Renal pelvis (tissue), 12 donors: ENCODE measurements at places on chromosomes 16 and 17. TPM values are rescaled to one million over a fixed set of nuclear protein-coding genes. Genes with fewer than 3 reads are reported as not detected.

Gene NLE1
- 19.8 TPM for polyA plus RNA-seq

Gene DBNDD1
- 15.2 TPM for polyA plus RNA-seq

Gene FNDC8
- 0.32 TPM for polyA plus RNA-seq

Gene CASKIN1
- polyA plus RNA-seq, result 1.8 TPM

Gene SECTM1
- polyA plus RNA-seq, result 1.6 TPM

Gene KRTAP9-1
- not detected for polyA plus RNA-seq

DNA sequence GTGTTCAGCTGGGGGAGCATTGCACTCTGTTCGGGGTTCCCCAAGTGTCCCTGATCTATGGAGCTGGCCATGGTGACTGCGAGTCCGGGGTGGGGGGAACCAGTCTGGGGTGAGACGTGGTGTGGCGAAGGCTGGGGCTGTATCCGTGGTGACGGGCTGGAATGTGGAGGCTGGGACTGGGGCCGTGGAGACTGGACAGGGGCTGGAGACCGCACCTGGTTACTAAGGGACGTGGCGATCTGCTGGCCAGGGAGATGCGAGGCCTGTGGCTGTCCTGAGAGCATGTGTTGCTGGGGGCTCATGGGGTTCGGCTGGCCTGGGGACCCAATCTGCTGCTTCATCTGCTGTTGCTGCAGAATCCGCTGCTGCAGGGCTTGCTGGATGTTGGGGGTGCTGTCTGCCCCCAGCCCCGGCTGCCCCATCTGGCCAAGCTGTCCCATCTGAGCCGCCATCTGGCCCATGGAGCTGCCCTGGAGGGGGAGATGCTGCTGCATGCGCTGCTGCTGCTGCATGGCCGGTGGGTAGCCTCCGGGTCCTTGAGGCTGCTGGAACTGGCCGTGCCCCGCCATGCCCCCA lies 10.6 kb upstream of the TRAP1 start:
- no peak for DNase-seq

GRCh38 chr17:20077978-20078685 lies 69.0 kb downstream of the SPECC1 start:
- DNase-seq, result no peak

DNA sequence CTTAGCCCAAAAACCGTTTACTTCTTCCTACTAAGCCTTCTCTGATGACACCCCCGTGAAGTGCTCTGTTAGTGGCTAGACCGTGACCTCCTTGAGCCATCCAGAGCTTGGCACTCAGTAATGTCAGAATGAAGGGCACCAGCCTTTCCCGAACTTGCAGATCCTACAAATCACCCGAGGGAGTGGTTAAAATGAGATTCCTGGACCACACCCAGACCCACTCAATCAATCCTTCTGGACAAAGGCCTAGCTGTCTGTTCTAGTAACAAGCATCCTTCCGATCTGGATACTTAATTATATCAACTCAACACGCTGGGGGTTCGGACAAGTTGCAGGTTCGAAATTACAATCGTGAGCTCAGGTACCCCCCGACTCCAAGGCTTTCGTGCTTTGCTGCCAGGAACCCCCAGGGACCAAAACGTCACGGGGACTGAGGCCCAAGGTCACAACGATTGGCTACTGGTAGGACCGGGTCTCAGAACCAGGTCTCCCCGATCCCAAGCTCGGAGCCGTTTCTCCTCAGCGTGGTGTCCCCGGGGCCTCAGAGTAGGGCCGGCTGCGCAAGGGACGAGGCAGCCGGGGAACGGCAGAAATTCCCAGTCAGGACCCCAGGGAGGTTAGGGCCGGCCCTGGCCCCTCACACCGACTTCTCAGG lies 527 bp downstream of the CIAPIN1 start:
- DNase-seq, result no peak

DNA sequence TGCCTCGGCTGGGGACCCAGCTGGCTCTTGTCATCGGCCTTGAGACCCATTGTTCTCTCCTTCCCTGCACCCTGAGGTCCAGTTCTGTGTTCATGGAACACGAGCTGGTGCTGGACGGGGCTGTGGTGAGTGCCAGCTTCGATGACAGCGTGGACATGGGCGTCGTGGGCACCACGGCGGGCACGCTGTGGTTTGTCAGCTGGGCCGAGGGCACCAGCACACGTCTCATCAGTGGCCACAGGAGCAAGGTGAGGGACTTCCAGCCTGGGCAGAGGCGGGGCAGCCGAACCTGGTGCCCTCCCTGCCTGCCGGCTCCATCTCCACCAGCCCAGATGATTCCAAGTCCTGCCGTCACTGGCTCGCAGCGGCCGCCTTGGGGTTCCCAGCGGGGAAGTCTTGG lies 5.3 kb upstream of the RHOT2 start:
- DNase-seq, result no peak

DNA sequence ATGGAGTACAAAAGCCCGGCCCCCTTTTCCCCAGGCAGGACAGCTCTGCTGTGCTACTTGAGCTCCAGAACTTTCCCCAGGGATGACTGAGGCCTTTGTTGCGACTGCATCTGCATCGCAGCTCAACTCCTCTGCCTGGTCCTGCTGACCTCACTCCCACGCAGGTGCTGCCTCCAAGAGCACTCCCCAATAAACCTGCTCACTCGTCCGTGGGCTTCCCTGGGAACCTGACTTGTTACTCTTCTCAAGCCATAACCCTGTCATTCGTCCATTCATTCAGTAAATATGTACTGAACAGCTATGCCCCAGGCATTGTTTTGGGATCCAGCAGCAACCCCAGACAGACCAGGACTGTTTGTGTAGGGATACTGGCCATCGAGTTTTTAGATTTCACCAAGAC lies 11.6 kb upstream of the RMI2 start:
- DNase-seq, result peak; percentile 80

DNA sequence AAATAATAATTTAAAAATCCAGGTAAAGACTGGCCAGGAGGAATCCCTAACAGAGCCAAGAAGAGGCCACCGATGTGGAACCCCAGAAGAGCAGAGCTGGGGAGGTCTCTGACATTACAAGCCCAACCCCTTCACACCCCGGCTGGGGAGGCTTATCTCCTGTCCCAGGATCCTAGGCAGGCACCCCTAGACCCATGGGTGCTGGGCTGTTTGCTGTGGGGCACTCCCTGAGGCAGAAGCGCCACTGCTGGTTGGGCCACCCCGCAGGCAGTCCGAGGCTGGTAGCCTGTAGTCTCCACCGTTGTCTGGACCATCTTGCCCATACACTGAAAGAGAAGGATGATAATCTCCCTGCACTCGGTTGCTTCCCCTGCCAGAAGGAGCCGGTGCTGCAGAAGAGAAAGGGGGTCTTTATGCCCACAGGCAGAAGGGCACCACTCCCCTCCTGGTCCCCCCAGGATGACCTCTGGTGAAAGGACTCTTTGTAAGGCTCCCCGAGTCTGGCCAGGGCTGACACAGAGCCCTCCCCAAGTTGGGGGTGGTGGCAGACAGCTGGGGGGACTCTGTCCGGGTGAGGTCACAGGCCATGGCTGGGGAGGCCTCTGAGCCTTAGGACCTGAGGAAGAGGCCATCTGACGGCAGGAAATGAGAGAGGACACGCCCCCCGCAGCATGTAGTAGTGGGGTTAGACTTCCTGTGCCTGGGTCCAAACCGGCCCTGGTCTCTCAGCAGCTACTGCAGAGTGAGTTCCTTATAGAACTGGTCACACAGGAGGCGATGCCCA lies 34.2 kb downstream of the CFAP20 start:
- DNase-seq, result no peak

GRCh38 chr17:18966831-18967624 lies 15.1 kb downstream of the SLC5A10 start:
- peak; percentile 64 for DNase-seq

DNA sequence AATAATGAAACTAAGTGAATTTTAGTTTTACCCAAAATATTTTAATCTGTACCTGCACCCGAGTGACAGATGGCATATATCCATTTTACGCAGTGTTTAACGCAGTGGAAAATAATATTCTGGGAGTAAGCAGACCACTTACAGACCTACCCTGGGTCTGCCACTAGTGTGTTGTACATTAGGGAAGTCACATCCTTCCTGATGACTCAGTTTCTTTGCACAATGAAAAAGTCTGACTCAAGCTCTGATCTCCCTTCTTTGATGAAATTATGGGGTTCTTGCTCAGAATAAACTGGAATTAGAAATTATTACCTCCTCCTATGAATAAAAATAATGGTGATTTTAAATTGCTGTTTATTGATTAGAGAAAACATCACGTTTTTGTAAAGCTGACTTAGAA lies 123.2 kb upstream of the AXIN2 start:
- no peak for DNase-seq

DNA sequence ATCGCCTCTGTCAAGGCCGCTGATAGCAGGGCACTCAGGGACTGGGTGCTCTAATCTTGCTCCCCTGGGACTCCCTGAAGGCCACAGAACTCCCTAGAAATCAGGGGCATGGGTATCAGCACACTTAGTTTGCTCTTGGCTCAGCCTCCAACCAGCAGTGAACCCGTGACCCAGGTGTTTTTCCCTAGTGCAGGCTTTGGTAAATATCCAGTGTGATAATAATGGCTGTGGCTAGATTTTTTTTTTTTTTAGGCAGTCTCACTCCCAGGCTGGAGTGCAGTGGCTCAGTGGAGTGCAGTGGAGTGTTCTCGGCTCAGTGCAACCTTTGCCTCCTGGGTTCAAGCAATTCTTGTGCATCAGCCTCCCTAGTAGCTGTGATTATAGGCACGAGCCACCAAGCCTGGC lies 10.3 kb downstream of the NUPR1 start:
- no peak for DNase-seq

- DNase-seq, result no peak
Observed at GRCh38 chr17:76188213-76189016, 47.4 kb upstream of the FOXJ1 start.

DNA sequence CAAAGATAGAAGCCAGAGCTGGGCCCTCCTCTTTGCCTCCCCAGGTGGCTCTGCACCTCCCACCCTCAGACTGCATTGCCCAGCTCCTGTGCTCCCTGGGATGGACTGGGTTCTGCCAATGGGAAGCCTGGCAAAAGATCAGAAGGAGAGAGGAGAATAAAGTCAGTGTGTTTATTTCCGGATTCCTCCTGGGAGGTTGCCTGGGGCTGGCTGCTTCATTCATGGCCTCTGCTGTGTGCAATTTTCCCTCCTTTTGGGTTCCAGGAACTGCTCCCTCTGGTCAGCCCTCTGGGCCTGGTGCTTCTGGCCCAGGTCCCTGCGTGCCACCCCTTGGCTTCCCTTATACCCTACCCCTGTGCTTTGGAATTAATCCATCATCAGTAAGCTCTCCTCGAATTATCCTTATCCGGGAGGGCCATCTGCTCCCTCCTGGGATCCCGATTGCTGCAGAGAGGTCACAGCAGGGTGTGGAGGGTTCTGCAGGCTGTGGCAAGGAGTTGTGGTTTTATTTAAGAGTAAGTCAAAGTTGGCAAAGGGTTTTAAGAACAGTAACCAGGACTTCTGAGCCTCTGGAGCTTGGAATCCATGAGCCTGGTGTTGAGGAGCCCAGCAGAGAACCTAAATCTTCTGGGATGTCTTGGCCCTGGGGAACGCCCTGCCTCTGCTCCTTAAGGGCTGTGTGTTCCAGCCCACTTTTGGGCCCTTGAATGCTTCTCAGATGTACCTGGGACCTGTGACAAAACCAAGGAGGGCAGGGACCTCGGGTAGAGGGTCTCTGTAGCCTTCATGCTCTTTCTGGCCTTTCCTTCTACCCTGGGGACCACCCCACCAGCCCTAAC lies 8.2 kb upstream of the MMP2 start:
- no peak for DNase-seq

GRCh38 chr17:55978578-55978977 lies 174.7 kb upstream of the ANKFN1 start:
- DNase-seq, result no peak

DNA sequence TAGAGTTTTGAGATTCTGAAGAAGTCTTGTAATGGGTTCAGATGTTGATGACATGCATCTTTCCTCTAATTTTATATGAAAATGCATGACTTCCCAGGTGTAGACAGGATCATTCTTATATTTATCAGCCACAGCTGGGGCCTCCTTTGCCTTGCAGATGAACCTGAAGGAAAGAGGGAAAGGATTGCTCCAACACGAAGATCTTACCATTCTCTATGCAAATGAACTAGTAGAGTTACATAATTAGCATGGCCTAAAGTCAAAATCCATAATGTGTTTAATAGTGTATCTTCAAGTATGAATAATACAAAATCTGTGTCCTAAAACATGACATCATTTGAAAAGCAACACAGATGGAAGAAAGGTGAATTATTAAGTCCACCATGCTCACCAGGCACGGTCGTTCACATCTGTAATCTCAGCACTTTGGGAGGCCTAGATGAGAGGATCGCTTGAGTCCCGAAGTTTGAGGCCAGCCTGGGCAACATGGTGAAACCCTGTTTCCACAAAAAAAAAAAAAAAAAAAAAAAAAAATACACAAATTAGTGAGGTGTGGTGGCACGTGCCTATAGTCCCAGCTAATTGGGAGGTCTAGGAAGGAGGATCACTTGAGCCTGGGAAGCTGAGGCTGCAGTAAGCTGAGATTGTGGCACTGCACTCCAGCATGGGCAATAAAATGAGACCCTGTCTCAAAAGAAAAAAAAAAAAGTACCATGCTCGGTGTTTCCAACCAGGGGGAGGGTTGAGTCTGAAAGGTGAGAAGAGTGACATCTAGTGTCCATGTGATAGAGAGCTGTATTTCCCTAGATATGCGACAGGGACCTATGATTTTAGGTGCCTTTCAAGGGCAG lies 6.3 kb downstream of the VWA3A start:
- peak; percentile 41 for DNase-seq

DNA sequence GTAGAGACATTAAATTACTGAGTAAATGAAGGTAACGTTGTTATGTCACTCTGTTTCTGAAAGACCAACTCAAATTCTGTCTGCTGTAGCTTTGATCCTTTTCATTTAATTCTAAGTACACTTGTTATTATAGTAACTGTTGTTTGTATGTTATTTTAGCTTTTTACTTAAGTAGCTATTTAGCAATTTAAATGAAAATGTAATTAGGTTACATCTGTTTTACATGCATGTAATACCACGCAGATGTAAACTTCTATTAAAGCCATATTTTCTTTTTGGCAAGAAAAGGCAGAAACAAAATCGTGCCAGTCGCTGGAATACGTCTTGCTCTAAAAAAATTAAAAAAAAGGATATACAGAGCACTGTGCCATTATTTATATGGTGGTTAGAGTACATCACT lies 282.8 kb downstream of the FTO start:
- no peak for DNase-seq

GRCh38 chr17:9098242-9098825 lies 77.0 kb downstream of the NTN1 start:
- DNase-seq, result no peak

DNA sequence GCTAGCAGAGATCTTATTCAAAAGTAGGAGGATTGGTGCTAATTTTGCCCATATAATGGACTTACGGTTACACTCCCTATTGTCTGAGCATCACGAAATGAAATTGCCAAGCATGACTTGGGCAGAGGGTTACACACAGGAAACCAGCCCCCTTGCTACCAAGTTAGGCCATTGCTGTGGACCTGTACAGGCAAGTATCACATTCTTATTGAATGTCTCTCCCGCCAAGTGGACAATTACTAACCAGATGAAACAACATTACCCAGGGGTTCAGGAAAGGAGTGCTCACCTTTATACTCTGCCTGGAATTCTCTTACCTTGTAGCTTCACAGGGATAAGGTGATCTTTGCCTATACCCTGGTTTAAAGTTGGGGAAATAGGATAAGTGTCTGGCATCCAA lies 70.6 kb upstream of the TOX3 start:
- no peak for DNase-seq
